ENCODE measurements at places on chromosomes 4 and X.

GRCh38 chr4:120990246-120990645 lies 67.7 kb upstream of the PRDM5 start:
- DNase-seq: no peak

DNA sequence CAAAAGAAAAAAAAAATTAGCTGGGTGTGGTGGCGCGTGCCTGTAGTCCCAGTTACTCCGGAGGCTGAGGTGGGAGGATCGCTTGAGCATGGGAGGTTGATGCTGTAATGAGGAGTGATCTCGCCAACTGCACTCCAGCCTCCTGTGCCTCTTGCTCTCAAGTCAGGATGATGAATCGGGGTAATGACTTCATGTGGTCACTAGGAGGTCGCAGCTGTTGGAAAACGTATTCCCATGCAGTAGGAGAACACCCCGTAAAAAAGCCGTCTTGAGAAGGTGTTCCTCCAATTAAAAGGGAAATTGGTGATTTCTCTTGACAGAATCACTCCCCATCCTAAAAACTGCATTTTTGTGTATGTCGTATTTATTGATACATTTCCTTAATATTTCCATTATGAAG lies 2.2 kb downstream of the CCNB3 start:
- DNase-seq: no peak

DNA sequence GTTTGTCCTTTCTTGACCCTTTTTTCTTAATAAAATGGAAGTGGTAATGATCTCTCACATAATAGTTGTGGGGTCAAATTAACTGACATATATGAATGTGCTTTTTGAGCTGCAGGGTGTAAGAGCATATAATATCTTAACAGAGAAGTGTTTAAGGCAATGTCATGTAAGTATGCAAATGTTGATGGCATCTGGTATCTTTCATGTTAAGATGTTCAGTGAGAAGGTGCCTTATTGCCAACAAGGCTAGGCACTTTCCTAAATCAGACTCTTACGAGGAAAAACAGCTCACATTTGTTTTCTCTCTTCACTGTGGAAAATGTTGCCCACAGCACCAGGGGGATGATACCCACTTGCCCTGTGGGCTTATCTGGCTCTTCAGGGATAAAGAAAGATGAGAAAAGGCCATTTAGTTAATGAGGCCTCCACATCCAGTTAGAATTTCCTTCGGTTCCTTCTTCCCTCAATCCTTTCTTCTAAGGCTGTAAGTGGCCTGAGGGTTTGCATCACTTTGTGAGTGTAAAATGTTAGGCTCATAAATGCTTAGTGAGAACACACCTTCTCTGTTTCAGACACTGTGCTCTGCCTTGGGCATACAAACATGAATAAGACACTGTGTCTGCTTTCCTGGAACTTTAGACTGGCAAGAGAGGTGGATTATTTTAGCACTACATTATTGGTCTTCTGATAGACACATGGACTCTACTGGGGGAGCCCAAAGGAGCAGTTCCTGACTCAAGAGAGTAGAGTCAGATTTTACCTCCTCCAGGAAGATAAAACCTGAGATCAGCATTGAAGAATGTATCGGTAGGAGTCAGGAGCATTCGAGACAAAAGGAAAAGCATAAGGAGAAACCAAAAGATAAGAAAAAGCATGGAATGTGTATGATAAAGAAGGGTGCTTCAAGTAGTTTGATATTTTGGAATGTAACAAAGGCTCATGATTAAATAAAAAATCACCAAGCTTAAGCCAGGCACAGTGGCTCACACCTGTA lies 135.5 kb downstream of the SOWAHB start:
- DNase-seq: no peak

DNA sequence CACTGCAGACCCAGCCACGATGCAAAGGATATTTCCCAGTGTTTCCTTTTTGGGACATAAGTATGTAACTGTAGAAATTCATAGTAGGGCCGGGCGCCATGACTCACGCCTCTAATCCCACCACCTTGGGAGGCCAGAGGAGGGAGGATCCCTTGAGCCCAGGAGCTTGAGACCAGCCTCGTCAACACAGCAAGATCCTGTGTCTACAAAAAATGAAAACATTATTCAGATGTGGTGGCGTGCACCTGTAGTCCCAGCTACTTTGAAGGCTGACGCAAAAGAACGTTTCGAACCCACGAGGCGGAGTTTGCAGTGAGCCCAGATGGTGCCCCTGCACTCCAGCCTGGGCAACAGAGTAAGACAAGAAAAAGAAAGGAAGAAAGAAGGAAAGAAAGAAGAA lies 49.2 kb downstream of the CRLF2 start:
- DNase-seq: no peak

DNA sequence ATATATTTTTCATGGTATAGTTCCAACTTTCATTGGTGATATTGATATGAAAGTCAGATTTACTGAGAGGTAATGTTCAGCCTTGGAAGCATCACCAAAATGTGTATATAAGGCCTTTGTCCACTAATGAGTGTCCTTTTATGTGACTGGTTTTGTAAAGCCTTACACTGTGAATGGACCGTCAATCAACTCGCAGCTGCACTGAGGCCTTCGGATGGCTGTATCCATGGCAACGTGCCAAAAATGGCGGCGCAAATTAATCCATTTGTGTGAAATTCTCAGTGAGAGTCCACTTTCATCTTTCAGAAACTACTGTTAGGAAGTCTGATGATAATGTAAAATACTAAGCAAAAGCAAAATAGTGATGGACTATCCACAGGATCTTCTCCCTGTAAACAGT lies 131.7 kb downstream of the SPCS3 start:
- DNase-seq: no peak

- DNase-seq: no peak
Measured at GRCh38 chr4:102783006-102783405, 22.2 kb upstream of the MANBA start.

- DNase-seq: no peak
Measured at GRCh38 chr4:26052663-26053541, 138.9 kb downstream of the SMIM20 start.

GRCh38 chr4:141348125-141348524 lies 127.4 kb downstream of the ZNF330 start:
- no peak for DNase-seq

GRCh38 chr4:20109391-20109790 lies 142.3 kb upstream of the SLIT2 start:
- DNase-seq: no peak

DNA sequence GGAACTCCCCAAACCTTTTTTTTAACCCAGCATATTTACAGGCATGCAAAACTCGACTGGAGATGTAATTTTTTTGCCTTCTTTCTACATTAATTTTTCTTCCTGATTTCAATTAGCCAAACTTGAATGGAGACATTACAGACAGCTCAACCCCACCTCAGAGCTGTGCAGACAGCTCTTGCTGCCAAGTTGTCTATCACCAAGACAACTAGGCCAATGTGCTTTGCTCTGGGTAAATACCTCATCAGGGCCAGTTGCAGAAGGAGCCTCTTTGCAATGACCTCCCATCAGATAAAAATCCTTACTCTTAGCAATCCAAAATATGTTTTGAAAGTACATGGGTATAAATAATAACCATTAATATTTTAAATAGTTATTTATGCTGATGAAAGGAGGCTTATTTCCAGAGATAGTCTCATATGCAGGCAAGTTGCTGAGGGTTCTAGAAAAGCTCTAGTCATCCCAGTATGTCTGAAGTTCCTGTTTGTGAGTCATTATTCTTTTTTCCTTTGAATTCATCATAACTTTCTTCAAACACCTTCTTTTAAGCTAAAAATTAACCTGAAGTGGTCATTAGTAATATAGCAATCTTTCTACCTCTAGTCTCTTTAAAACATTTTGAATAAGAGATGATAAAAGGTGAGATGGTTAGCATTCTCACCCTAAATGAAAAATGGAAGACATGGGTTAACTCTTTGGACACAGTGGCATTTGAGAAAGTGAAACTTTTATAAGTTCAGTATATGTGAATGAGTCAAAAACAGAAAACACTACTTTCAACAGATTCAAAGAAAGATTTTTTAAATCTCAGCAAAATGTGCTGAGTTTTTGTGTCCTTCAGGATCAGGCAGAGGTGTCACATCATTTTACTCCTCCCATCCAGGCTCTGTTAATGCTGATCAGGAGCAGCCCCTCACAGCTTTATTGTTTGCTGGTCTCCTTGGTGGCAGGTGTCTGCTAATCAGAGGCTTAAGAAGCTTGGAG lies 475.5 kb upstream of the FGF16 start:
- peak; percentile 0 for DNase-seq

- DNase-seq: no peak
Measured at GRCh38 chr4:154838155-154838554, 57.1 kb downstream of the RBM46 start.

DNA sequence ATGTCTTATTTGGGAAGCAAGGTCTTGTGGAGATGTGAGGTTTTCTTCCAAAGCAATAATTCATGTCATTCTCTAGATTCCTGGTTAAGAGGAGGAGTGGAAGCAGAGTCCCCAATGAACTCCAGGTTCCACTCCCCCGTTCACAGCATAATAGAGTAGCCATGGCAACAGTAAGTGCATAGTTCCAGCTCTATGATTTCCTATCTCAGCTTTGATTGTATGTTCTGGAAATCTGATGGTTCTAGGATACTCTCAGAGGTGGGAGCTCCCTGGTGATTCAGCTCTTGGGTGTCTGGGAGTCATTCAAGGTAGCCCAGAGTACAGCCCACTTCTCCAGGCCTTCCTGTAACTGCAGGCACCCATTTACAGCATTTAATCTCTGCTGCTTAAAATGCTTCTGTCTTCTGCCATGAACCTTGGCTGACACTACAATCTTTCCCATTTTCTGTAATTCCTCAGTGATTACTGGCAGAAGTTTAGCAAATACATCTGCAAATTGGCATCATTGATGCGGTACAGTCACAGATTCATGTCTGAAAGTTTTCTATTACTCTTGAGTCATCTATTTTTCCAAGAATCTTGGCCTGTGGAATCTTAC lies 242.0 kb downstream of the MAPK10 start:
- no peak for DNase-seq

DNA sequence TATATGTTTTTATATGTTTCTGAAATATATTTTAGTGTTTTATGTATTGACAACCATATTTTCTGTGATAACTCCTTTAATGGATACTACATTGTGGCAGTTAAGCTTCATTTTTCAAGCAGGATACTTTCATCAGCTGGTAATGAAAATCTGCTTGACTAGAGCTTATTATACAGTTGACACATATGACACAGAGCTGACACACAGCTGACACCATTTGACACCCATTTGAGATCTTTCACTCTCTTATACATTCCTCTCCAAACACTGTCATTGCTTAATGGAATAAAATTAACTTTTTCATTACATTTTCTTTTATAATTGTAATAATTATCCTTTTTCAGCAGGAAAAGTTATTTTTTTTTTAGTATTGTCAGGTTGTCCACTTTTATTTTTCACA lies 561.1 kb upstream of the NDST4 start:
- DNase-seq: no peak

DNA sequence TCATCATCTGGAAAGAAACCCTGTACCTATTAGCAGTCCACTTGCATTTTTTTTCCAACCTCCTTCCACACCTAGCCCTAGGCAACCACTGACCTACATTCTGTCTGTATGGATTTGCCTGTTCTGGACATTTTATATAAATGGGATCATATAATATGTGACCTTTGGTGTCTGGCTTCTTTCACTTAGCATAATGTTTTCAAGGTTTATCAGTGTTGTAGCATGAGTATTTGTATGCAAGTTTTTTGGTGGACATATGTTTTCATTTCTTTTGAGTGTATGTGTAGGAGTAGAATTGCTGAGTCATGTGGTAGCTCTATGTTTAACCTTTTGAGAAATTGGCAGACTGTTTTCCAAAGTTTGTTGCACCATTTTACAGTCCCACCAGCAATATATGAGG lies 198.6 kb downstream of the CEP135 start:
- no peak for DNase-seq

GRCh38 chrX:13750204-13750603 lies 15.7 kb downstream of the OFD1 start:
- no peak for DNase-seq

GRCh38 chr4:159141193-159141592 lies 38.3 kb downstream of the RAPGEF2 start:
- no peak for DNase-seq

- no peak for DNase-seq
Measured at GRCh38 chrX:104370089-104370488, 115.4 kb upstream of the ESX1 start.

- no peak for DNase-seq
Measured at GRCh38 chrX:63764946-63765345, 20.1 kb downstream of the ARHGEF9 start.

- DNase-seq: no peak
Measured at GRCh38 chr4:98447648-98448047, 186.5 kb downstream of the RAP1GDS1 start.

- no peak for DNase-seq
Measured at GRCh38 chr4:3261411-3262207, 12.7 kb downstream of the MSANTD1 start.
